ENCODE measurements at places on chromosomes 6 and 20. TPM values are rescaled to one million over a fixed set of nuclear protein-coding genes. Genes with fewer than 3 reads are reported as not detected.
A peak's percentile ranks its signal among the peaks of the same experiment; 100 is the strongest.

The TGM3 gene
- total RNA-seq: 0.40 TPM

The ALDH8A1 gene
- total RNA-seq: not detected

The PNLDC1 gene
- not detected for total RNA-seq

The WFDC12 gene
- not detected for total RNA-seq

The GTSF1L gene
- total RNA-seq: not detected

The NCOA3 gene
- 17.9 TPM for total RNA-seq

- no peak for DNase-seq
Measured at GRCh38 chr20:46811224-46812084, 83.2 kb upstream of the EYA2 start.

DNA sequence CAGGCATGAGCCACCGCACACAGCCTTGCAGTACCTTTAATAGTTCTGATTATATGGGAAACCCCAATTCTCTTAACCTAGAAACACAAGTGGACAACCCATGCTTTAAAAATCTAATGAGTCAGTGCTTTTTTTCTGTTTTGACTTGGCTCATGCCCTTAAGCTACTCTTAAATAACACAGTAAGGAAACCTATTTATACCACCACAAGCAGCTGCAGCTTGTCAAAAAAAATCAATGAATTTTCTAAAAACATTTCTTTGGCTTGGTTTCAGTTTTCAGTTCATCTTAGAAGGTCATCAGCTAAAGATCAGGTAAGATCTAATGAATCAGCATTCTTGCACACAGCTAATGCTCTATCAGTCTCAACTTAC is 124.1 kb upstream of the DST start:
- no peak for DNase-seq

DNA sequence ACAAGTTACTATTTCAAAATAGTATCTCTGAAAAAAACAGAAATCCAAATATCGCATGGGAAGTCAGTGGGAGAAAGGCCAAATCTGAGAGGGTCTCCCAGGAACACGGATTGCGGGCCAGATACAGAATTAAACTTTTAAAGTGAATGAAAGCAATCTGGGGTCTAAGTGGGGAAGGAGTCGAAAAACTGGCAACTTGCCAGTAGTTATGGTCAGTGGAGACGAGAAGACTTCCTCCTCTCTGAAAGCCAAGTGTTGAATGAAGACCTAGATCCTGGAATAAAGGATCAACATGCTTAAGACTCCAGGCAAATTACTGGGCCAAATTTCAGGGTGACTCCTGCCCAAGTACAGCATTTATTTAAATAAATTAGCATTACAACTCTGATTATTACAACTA is 123.6 kb downstream of the BFSP1 start:
- no peak for DNase-seq

DNA sequence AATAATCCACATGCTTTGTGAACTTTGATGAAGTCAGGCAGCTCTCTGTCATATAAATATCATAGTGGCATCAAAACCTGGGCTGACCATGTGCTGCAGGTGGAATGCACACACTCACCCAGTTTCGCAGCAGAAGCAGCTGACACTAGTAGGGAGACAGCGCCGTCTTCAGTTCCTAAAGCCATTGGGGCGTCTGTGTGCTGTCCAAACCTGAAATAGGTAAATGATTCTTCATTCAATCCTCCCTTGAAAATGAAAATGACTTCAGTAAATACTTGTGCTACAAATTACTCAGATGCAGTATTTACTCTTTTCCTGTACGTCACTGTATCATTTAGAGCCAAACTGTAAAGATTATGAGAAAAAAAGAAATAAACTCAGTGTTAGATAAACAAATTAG is 127.5 kb downstream of the EYA4 start:
- no peak for DNase-seq

- DNase-seq: no peak
Measured at GRCh38 chr20:50335866-50336265, 145.2 kb downstream of the CEBPB start.

GRCh38 chr6:108027594-108027993 is 46.9 kb downstream of the OSTM1 start:
- DNase-seq: no peak

DNA sequence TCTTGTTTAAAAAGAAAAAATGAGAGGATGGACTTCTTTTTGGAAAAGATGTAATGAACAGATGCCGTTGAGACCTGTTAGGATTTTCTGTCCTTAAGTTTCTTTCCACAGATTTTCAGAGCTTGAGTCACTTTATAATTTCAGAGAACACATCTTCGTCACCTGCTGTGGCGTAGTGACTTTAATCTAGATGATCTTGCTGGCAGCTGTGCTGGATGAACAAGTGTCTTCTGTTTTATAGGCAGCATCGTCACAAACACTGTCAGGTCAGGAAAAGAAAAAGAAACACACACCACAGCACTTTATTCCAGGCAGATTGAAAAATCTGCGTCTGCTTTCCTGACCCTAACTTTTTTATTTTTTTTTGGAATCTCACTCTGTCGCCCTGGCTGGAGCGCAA is 35.7 kb upstream of the GCNT2 start:
- no peak for DNase-seq

GRCh38 chr20:53408691-53409446 is 184.8 kb downstream of the ZNF217 start:
- DNase-seq: no peak

DNA sequence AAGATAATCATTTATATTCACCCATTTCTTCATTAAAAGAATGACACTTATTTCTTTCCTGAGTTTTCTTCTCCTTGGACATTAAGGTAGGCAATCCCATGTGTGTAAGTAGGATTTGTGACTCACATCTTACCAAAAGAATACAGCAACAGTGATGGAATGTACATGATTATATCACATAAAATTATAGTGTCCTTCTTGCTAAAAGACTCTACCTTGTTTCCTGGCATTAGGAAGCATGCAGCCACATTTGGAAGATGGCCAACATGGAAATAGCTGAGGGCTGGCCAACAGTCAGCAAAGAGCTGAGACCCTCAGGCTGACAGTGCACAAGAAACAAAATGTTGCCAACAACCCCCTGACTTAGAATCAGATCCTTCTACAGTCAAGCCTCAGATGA is 327.9 kb upstream of the MARCKS start:
- DNase-seq: no peak

DNA sequence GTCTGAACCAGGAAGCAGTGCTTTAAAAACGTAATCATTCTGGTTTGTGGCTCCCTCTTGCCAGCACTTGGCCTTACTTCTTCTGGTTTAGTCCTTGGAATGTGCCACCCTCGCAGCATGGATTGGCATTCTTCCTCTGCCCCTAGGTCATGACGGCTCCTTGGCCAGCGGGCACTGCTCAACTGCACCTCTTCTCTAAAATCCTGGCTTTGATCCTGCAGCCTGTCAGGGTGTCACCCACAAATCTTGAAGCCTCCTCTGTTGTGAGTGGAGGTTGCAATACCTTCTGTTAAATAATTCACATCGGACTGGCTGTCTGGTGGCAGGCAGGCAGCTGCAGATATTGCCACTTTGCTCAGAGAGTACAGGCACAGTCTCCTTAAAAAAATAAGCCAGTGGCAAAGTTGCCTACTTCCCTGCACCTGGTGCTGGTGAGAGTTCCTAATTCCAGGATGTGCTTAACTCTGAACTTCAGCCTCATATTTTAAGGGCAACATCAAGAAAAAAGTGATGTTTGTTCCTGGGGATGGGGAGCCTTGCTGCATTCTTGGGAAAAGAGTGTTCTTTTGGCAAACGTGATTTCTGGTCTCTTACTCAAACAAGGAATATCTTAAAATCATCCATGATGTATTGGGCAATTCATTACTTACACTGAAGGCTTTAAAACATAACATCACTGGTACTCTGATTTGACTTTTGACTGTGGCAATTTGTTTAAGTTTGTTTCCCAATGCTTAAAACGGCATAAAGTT is 179.8 kb downstream of the FOXA2 start:
- DNase-seq: no peak

DNA sequence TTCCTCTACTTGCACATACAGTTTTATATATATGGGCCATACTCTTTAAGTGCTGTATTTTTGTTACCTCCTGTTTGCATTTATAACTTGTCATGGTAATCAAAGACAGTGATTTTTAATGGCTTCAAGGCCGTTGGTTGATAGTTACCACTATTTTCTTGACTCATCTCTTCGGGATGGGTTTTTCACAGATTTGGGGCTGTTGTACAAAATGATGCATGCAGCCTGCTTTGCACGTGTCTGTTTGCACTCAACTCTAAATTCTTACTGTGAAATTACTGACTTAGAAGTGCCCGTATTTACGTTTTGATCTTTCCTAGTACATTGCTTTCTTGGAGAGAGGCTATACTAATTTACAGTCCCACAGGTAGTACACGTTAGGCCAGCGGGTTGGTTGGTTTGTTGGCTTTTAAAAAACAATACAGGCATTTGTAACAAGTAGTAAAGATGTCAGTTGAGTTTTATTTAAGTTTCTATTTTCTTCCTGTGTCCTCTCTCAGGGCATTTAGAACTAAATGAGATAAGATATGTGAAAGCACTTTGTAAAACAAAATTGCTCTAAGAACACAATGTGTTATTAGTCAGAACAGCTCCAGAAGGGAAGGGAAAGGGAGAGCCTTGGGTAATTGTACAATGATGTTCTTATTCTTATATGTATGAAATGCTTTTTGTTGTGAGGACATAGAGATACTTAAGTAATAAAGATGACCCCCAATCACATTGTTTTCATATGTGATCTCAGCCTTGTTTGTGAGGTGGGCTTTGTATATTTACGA is 11.7 kb downstream of the JARID2 start:
- DNase-seq: no peak

- peak; percentile 78 for DNase-seq
Measured at GRCh38 chr6:166997768-166998255, 1.4 kb upstream of the CEP43 start.

GRCh38 chr20:19978511-19979210 is 38.5 kb upstream of the NAA20 start:
- no peak for DNase-seq

DNA sequence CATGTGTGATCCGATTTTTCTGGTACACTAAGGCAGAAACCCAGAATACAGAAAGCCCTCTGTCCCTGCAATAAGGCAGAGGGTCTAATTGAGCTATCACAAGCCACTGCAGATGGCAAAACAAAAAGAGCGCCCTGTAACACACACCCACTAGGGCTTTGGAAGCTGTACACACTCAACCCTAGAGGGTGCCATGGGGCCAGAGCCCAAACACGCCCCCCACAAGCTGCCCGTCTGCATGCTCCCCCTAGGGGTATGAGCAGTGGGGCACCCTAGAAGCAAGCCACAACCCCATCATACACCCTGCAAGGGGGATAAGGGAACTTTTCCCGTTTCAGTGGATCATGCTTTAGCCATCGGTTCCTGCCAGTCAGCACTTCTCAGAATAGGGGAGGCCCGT is 62.2 kb upstream of the PDE10A start:
- DNase-seq: no peak

DNA sequence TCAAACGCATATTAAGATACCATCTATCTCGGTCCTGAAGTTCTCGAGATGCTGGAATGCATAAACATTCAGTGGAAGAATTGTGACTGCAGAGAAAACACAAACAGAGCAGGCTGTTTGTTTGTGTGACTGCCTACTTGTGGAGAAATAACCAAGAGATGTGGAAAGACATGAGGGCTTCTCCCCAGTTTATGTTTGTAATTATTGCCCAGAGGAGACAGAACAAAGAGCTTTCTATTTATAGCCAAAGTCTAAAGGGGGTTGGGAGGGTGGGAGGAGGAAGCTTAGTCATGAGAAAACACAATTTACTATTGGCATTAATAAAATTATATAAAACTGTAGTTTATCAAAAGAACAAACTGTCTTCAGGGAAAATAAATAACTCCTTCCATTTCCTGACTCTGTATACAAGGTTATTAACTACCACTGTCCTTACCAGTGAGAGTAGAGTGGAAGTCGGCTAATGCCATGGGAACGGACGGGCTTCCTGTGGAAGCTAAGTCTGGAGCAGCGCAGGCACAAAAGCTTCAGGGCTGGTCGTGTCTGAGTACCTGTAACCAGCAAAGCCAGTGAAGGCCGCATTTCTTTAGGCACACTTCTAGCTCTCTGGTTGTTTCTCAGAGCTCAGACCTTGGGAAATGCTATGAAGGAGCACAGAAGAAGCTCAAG is 200.2 kb upstream of the SUPT3H start:
- no peak for DNase-seq

DNA sequence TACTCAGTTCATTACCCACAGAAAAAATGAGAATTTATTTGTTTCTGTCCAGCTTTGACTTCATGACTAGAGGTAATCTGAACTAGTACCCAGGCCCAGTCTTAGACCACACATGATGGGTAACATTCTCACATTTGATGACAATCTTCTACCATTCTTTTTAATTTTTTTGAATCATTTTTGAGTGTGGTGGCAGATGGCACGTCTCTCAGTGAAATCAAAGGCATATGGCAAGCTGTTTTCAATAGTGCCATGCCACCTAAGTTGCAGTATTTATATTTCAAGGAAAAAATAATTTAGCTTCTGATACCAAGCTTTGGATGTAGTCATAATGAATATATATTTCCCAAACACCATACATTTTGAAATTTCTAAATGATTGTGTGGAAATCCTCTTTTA is 88.8 kb upstream of the HS3ST5 start:
- DNase-seq: no peak

DNA sequence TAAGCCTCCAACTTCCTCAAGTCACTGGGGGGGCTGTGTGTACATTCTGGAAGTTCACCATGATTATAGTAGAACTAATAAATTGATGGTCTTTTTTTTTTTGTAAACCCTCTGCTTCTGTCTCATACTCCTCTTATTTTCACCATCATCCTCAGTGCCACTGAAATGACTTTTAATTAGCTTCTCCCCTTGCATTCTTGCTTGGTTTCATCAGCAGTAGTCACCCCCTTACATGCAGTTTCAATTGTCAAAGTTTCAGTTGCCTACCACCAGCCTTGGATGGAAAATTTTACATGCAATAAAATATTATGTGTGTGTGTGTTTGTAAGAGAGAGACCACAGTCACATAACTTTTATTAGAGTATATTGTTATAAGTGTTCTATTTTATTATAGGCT is 175.8 kb upstream of the BMP5 start:
- DNase-seq: no peak
